CD4-positive, alpha-beta T cell (primary cell): ENCODE measurements at places on chromosomes 1 and 21.
A peak's percentile ranks its signal among the peaks of the same experiment; 100 is the strongest.

- DNase-seq = no peak
Observed at GRCh38 chr1:41045740-41046139, 24.2 kb upstream of the SLFNL1 start.

GRCh38 chr1:225876900-225877510 lies 5.2 kb downstream of the TMEM63A start:
- DNase-seq = no peak

- no peak for DNase-seq
Observed at GRCh38 chr21:44989943-44990780, 50.3 kb downstream of the SLX9 start.

DNA sequence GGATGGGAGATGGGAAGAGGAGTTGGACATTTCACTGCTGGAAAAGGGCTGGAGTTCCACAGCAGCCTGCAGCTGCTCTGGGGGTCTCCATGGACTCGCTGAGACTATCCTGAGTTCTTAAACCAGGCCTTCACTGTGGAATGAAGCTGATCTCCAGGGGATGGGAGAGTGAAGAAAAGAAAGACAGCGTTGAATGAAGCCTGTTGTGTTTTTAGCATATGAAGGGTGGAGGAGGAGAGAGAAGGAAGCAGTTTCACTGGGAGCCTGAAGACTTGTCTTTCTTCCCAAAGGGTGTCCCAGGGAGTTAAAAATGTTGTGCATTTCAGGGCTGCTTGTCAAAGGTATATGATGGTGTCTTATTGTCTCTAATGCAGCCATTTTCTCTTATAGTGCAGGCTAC lies 9.2 kb downstream of the ROR1 start:
- DNase-seq = no peak

GRCh38 chr1:32895325-32896215 lies 5.6 kb downstream of the TMEM54 start:
- no peak for DNase-seq

DNA sequence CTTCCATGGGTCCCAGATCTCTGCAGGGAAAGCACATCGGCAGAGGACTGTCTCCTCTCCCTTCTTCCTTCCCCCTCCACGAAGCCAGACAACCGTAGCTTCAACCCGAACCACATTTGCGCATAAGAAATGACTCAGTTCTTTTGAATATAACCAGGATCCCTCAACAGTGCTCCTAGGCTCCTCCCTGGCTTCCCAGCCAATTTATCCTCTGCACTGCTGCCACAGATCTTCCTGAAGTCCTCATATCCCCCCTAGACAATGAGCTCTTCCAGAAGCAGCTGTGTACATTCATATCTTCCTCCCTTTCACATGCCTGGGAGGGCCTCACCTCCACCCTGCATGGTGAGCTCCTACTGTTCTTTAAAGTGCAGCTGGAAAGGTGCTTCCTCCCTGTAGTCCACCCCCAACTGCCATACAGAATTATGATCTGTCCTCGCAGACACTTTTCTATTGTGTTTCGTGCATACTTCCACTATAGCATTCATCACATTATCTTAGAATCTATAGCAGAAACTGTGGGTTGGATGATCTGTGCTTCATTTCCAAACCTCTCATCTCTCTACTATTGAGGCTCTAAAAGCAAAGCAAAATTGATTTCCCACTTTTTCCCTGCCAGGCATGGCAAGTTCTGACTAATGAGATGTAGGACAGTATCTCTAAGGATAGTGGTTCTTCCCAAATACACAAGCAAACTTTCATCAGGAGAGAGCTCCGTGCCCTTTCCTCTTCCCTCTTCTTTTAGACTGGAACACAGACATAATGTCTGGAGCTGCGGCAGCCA lies 179.3 kb upstream of the HMGB4 start:
- DNase-seq = no peak

GRCh38 chr1:174740249-174740968 lies 259.3 kb upstream of the CACYBP start:
- DNase-seq = no peak

GRCh38 chr1:4924356-4924755 lies 269.9 kb downstream of the AJAP1 start:
- no peak for DNase-seq

GRCh38 chr1:181396171-181396670 lies 87.1 kb upstream of the CACNA1E start:
- DNase-seq = peak; percentile 39

DNA sequence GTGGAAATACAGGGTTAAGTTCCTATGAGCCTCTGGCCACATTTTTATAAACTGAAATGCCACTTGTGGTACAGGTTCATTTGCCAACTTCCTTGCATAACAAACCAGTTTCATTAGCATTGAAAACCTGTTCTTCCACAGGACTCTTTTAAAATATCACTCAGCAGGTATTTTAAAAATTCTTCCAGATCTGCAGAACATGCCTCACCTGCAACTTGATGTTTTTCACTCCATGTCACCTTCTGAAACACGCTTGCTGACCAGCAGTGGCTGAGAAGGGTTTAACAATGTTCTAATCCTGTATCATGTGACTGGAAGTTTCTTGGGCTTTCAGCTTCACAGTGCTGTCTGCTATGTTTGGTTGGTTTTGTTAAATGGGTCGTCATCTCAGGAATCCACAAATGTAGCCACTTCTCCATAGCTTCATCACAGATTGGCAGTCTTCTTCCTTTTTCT lies 17.6 kb upstream of the CBR3 start:
- DNase-seq = no peak

DNA sequence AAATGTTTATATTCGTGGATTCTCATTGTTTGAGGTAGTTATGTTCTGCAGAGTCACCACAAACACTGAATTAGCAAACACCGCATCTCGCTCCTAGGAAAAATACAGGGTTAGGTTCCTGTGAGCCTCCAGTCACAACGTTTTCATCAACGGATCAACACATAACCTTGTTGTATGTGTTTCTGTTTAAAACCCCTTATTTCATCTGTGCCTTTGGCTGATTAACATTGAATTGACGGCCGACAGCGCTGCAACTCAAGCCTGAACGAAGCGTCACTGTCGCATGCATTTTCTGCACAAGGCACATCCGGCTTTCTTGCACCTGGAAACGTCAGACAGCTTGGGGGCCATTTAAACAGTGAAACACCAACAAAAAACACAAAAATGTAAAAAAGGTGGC lies 8.4 kb downstream of the SLC45A1 start:
- no peak for DNase-seq

DNA sequence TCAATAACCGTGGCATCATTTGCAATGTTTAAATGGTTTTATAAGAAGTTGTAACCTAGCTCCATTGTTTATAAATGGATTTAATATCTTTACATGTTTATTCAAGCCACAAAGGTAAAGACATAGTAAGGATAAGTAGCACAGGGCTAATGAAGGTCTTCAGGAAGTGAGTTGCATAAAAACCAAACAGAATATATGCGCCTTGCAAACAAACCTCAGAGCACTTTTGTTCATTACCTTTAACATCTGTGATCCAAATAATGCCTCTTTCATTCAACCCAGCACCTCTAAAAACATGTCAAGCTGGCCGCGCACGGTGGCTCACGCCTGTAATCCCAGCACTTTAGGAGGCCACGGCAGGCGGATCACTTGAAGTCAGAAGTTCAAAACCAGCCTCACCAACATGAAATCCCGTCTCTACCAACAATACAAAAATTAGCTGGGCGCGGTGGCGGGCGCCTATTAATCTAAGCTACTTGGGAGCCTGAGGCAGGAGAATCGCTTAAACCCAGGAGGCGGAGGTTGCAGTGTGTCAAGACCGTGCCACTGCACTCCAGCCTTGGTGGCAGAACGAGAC lies 25.3 kb downstream of the BRINP3 start:
- DNase-seq = no peak

DNA sequence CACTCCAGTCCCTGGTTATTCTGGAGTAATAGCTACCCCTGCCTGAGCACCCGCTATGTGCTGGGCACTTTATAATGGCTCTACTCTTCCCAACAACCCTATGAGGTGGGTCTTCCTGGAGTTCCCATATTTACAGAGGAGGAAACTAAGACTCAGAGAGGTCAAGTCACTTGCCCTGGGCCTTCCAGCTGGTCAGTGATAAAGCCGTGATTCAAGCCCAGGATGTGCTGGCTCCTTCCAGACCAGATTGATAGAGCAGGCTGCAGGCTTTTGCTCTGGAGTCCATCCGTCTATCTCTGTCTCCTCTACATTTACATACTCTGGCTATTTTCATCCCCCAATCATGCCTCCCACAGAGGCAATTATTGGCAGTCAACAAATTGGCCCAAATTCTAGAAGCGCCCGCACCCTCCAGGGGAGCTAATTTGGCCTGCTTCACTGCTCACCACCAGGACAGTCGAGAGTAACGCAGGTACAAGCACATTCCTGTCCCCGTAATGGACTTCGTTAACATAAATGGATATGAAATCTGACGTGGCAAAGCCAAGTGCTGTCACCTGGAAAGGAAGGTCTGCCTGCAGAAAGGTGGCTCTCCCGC lies 39.8 kb upstream of the SELENON start:
- DNase-seq = no peak

- DNase-seq = no peak
Observed at GRCh38 chr1:192952646-192953045, 106.5 kb downstream of the UCHL5 start.

DNA sequence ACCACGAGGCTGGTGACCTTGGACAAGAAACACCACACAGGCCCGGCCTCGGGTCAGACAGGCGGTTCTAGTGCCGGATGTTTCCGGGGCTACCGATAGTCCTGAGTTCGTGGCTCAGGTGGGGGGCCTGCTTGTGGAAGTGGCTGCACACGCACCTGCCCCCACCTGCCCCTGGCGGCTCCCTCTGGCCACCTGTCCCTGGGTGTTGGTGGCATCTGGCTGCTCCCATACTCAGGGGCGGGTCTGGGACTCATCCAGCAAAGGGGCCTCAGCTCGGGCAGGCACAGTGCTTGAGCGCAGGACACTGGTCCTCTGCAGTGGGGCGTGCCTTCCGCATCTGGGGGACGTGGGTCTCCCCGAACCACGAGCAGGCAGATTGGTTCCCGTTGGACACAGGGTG lies 33.6 kb downstream of the TP73 start:
- no peak for DNase-seq

- no peak for DNase-seq
Observed at GRCh38 chr1:206497363-206497762, 10.0 kb upstream of the RASSF5 start.

DNA sequence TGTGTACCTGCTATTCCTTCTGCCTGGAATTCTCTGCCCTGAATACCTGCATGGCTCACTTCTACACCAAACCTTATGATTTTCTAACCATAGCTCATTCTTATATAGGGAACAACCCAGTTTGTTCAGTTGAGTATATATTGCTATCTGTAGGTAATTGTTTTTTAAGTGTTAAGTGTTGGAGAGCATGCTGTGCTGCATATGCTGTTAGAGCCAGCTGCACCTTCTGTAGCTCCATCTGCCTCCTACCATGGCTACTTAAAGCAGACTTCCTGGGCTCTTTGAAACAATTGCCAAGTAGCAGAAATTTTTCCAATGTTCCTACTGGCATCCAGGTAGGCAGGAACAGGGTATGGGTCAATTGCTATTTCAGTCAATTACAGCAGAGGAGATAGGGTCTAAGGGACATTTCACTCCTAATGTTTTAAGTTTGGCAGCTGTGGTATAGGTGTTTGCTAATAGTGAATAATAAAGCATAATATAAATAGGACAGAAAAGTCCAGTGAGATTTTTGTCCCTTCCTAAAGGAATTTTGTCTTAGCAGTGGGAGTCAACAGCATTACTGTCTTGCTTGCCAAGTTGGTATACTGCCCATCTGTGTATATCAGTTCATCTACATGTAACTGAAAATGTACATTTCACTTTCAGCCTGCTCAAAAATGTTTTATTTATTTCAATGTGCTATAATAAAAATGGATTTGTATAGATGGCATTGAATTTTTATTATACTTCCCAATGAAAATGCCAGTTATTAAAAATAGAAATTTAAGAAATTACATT lies 34.0 kb upstream of the C1orf115 start:
- no peak for DNase-seq

- DNase-seq = no peak
Observed at GRCh38 chr1:156895927-156896326, 2.4 kb downstream of the PEAR1 start.

DNA sequence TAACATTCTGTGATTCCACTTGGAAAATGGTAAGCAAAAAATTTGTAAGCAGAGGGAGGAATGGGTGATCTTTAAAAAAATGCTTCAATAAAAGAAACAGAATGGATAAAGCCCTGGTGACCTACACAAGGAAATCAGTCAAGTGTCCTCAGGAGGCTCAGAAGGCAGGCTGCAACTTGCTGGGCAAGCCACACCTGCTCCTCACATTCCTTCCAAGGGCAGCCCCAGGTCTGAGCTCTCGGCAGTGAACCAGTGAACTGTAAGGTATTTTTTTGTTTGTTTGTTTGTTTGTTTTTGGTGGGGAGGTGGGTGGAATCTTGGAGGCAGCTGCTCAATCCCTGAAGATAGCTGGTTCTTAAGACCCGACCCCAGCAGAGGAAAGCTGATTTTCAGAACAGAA lies 4.4 kb downstream of the TACSTD2 start:
- DNase-seq = no peak

DNA sequence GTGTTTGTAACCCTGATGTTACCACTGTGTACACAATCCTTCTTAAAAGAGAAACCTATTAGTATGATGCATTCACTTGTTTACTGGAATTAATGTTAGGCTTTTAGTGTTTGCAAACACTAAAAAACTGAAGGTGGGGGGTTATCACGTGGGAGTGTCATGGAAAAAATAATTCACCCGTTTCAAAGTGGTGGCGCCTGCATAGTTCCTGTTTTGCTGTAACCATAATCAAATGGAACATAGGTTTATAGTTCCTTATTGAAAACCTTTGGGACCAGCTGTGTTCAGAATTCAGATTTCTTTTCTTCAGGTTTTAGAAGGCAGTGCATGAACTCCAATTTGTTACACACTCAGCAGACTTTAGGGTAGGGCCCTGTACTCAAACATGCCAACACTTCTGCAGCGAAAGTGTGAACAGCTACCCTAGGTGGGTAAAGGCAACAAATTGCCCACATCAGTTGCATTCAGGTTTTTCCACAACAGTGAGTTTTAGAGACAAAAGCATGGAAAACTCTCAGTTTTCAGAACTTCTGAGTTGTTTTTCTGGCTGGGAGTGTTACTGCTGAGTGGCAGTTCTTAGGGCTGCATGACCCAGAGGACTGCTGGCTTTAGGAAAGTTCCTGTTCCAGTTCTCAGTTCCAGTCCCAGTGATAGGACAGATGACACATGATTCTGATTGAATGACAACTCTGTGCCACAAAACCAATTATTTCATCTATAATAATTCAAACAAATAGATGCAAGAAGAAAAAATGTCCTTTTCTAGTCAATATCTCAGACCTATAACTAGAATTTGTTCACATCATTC lies 29.1 kb upstream of the IVNS1ABP start:
- DNase-seq = no peak
